Stimulated activated CD8-positive, alpha-beta memory T cell treated with anti-CD3 and anti-CD28 coated beads, Interleukin-15, amount 100 ng/mL, for 24 hours (primary cell): ENCODE measurements at places on chromosomes 2 and 18.

GRCh38 chr2:219406861-219407230 lies 11.3 kb upstream of the DES start:
- DNase-seq, result no peak

DNA sequence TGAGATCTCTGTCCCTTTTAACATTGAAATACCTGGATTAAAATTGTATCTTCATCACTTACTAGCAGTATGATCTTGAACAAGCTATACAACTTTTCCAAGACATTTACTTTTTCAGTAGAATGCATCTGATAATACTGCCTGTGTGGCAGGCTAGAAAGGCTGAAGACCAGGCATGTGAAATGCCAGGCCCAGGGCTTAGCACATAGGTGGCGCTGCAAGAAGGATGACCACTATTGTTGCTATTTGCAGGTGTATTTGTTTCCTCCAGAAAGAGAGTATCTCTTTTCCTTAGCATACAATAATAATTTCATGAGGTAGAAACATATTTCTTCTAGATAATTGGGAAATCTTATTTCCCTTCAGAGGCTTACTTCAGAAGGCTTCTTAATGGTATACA lies 331.3 kb downstream of the THSD7B start:
- no peak for DNase-seq

- DNase-seq, result no peak
Observed at GRCh38 chr2:170408461-170409163, 230.7 kb downstream of the MYO3B start.

DNA sequence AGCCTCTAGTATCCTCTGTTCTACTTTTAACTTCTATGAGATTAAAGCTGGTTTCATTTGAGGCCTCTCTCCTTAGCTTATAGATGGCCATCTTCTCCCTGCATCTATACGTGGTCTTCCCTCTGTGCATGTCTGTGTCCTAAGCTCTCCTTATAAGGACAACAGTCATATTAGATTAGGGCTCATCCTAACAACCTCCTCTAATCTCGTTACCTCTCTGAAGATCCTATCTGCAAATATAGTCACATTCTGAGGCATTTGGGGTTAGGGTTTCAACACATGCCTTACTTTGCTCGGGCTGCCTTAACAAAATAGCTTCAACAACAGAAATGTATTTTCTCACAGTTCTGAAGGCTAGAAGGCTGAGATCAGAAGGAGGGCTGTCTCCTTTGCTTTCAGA lies 11.6 kb upstream of the APOB start:
- DNase-seq, result no peak

GRCh38 chr2:136207665-136208064 lies 89.7 kb upstream of the CXCR4 start:
- no peak for DNase-seq

GRCh38 chr18:63207143-63207790 lies 112.3 kb downstream of the BCL2 start:
- no peak for DNase-seq

- no peak for DNase-seq
Observed at GRCh38 chr2:114683251-114683650, 240.8 kb downstream of the DPP10 start.

DNA sequence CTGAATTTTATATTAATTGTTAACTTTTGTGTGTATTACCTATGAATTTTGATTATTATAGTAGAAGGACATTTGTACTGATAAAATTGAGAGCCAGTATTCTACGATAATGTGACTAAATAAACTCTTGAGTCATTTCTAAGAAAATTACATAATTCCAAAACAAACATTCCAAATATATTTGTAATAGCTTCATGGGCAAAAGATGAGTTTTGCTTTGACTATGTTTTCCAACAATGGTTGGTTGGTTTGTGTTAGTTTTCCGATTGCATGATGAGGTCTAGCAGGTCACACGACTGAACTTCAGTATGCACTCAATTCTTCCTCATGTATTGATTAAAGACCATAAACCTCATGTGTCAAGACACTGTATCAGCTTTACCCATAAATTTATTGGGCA lies 71.7 kb upstream of the WDR75 start:
- DNase-seq, result no peak

DNA sequence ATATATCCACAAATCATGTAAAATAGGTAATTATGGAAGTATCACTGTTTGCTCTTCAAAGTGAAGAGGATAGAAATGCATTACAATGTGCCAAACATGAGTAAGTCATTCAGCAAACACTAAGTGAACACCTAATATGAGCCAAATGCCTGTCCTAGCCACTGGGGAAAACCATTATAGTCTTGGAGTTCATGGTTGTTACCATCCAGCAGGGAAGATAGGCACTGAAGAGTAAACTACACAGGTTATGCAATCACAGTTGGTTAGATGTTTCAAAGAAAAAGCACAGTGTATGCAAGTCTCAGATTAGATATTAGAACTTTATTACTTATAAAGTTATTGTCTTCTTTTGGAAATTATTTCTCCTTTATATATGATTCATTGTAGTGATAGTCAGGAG lies 3.9 kb upstream of the SERPINB2 start:
- no peak for DNase-seq

GRCh38 chr18:23573626-23574431 lies 12.5 kb downstream of the NPC1 start:
- DNase-seq, result no peak
